ENCODE measurements at places on chromosomes 2 and 18.

DNA sequence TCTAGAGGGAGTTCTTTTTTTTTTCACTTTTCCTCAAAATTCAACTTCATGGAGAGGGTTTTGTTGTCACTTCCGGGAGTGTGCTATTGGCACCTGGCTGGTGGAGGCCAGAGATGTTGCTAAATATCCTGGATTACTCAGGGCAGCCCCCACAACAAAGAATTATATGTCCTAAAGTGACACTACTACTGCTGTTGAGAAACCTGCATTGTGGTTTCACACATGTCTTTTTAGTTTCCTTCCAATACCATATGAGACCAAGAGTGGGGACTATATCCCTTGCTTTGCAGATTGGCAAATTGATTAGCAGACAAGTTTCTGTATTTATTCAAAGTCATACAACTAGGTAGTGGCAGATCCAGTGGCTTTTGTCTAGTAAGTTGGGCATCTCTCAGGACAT is 826.8 kb downstream of the TRIB2 start:
- no peak for DNase-seq

DNA sequence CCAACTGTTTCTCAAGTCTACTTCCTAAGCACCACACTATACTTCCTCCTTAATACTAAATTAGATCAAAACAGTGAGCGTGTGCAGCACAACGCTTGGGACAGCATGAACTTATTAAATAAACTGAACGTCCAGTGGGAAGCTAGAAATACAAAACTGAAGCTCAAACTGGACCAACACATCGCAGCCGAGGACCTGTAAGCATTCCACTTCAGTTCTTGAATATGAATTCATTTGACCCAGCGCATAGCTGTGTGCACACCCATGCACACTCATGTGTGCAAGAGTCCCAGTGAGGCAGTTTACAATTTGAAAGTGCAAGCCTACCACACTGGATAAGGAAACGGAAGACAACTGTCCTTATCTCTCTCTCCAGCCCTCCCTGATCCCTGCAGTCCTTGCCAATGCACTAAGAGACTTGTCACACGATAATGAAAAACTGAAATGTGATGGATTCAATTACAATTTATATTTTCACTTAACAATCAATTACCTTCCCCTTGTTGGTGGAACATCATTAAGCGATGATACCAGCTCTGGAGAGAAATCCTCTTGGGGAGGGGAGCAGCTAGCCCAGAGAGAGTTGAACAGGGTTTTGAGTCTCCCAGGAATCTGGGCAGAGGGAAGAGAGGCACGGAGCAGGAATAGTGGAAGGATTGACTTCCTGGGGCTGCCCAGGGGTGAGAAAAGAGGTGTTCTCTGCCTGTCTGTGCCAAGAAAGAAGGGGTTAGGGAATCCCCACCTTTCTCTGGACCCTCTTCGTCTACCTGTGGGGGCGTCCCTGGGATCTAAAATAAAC is 186.5 kb upstream of the KLHL29 start:
- DNase-seq: no peak

DNA sequence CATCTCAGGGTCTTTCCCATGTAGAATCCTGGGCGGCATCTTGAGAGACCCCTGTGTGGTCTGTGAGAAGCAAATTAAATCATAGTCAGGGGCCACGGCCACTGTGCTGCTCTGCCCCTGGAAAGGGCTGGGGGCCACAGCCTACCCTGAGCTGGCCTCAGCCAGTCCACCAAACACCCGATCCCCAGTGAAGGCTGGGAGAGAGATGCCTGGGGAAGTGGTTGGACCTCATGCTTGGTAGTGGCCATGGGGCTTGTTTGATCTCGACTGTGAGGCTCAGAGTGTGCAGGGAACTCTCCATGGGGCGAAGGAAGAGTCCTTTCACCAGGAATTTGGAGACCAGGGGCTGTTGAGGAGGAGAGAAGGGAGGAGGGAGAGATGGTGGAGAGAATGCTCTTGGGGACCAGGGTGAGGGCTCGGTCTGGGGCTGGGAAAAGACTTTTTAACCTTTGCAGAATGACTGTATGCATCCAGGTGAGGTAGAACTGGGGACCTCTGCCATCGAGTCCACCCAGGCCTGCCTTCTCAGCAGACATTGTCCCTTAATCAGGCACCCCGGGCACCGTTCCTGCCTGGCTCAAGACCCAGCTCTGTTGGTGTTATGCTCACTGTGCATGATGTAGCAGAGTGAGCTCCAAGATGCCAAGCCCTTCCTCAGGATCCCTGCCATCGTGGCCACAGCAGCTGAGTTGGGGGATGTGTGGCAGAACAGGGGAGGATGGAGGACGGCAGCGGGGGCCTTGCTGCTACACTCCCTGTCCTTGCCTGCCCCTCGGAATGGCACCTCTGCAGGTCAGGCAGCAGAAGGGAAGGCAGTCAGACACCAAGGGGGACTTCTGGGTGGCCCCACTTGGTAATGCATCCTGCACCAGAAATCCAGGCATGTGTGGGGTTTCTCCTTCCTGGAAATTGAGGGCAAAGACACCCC is 249.9 kb downstream of the DYSF start:
- no peak for DNase-seq

DNA sequence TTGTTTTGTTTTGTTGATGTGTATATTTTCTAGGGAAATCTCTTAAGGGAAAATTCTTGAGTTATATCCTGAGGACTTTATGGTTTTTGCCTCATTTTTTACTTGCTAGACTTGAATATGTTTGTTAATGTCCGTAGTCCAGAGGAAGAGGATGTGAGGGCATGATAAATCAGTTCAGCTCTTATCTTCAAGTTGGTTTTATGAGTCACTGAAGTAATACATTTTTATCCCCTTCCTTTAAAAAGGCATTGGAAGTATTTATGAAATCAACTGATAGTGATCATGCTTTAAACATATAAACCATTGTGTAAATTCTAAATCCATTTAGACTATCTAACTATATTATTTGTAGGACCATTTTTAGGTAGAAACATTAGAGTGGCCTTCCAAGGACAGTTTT is 43.9 kb upstream of the CYBRD1 start:
- DNase-seq: no peak

- DNase-seq: peak; percentile 15
Observed at GRCh38 chr2:191650896-191651773, 26.8 kb upstream of the NABP1 start.

- DNase-seq: no peak
Observed at GRCh38 chr2:170930131-170930990, 1.3 kb downstream of the GORASP2 start.

DNA sequence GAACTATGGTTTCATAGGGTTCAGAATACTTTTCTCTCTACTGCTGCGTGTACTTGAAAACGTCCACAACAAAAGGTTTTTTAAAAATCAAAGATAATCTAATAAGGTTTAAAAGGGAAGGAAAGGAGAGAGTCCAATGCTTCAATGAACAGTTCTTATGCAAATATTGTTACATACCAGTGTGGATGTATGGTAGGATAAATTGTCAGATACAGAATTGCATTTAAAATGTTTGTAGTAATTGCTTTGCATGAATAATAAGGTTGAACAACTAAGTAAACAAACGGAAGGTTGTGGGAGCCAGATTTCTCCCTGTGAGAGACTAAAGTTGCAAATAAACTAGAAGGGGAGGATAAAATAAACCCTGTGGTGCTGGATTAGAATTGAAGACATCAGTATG is 53.8 kb upstream of the RBBP8 start:
- no peak for DNase-seq

DNA sequence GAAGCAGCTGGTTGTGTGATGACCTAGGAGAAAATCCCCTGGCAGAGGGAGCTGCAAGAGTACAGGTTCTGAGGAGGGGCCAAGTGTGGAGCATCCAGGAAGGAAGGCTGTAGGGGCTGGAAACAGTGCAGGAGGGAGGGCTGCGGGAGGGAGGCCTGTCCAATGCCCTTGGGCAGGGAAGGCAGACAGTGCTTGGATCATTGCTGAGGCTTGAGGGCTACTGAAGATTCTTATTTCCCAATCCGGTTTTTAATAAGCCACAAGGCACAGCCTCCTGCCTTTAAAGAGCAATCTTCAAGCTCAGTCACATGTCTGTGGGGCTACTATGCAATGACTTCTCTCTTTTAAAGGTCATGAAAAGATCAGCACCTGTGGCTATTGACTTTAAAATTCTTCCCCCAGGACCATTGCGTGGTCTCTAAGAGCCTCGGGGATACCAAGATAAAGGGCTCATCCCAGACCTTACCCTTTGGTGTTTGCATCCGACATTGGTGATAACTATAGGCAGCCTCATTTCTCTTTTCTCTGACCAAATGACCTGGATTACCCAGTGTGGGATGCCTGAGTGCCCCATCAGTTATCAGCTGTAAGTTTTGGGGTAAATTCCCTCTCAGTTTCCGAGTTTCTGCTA is 149.6 kb downstream of the DOCK10 start:
- no peak for DNase-seq

GRCh38 chr18:54444319-54444914 is 86.7 kb downstream of the C18orf54 start:
- peak; percentile 18 for DNase-seq

DNA sequence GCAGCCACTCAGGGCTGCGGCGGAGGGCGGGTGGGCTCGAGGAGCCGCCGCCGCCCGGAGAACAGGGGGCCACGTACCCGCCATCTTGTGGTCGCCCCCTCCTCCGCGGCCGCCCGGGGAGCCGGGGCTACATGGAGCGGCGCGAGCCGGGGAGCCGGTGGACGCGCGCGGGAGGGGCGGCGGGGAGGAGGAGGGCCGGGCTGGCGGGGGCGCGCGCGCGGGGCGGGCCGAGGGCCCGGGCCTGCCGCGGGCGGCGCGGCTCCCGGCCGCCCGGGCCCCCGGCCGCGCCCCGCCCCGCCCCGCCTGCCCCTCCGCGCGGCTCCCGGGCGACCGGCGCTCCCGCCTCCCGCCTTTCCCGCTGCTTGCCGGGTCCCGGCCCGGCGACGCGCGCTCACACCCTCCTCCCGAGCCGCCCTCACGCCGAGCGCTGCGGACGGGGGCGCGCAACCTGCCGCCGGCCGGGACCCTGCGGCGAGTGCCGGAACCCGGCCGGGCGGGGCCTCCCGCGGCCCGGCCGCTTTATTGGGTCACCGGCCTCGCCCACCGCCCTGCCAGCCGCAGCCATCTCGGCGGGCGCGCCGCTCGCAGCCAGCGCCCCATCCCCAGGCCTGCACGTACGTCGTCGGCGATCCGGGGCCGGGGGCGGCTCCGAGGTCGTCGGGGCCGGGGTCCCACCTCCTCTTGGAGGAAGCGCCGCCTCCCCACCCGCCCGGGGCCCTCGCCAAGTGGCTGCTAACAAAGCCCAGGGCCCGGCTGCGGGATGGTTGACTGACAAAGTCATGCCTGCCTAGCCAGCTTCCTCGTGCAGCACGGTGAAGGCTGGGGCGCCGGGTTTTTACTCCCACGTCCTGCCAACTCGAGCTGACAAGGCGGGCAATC is at the start of gene PPP4R1:
Gene PPP4R1 (minus strand): TSS at position 159 of the 879 bp plus-strand sequence. CDS start 75 bp downstream, at position 84.
- peak; percentile 55 for DNase-seq

- no peak for DNase-seq
Observed at GRCh38 chr2:58047373-58047935, 848 bp downstream of the VRK2 start.

DNA sequence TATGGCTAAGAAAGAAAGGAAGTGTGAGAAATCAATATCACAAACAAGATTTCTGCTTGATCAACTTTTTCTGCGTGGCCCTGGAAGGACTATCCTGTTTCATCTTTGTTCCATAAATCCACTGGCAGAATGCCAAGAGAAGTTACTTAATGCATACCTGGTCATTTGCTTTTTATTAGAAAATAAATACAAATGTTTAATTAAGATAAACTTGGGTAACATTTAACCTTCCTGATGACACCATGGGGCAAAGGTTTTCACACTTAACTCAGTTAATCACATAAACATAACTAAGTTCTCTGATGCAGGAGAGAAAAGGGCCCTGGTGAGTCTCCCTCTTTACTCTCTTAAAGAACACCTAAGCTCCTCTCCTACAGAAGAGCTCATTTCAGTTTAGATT is 203.3 kb downstream of the AFF3 start:
- DNase-seq: no peak

DNA sequence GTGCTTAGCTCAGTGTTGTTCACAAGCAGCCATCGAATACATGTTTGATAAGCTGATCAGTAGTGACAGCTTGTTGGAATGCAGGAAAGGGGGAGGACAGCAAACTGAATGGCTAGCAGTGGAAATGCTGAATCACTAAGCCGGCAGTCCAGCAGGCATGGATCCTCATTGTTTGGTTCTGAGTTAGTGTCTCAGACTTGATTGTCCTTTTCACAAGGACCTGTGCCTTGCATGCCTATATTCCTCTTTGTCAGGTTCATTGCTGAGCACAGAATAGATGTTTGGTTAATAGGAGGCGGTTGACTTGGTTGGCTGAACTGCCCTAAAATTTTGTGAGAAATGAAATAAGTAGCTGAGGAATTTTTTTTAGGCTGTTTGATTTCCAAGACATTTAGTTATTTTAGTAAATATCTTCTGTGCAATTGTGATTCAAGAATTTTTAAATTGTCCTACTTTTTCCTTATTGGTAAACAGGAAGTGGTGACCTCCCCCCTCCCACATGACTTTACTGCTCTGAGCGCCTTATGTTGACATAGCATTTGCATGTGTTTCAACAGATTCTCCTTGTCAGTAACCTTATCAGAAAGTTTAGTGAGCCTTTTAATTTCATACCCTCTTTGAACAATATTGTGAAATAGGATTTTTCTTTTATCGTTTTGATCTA is 21.4 kb upstream of the STON1 start:
- no peak for DNase-seq

- DNase-seq: no peak
Observed at GRCh38 chr2:4151521-4151920, 448.1 kb downstream of the DCDC2C start.

All from bone marrow (tissue), 2 donors.